ENCODE measurements at places on chromosomes 5 and 9.

- no peak for DNase-seq
Observed at GRCh38 chr5:81081461-81081835, 121.3 kb downstream of the RASGRF2 start.

- DNase-seq = no peak
Observed at GRCh38 chr9:4138781-4139180, 161.1 kb downstream of the GLIS3 start.

DNA sequence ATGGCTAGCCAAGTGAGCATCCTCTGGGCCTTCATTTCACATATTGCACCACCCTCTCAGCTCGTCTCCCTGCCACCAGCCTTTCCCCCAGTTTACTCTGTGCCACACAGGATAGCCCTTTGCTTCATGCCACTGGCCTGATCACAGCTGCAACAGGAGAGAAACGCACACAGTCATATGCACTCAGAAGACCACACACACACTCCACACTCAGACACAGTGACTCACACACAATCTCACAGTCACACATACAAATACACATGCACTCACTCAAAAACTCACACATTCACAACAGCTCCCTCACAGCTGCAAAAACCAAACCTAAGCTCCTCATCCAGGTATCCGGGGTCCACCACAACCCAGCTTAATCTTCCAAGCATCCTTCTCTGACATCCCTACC lies 38.7 kb downstream of the TTC39B start:
- DNase-seq = no peak

GRCh38 chr9:33489066-33489465 lies 15.3 kb upstream of the NOL6 start:
- no peak for DNase-seq

DNA sequence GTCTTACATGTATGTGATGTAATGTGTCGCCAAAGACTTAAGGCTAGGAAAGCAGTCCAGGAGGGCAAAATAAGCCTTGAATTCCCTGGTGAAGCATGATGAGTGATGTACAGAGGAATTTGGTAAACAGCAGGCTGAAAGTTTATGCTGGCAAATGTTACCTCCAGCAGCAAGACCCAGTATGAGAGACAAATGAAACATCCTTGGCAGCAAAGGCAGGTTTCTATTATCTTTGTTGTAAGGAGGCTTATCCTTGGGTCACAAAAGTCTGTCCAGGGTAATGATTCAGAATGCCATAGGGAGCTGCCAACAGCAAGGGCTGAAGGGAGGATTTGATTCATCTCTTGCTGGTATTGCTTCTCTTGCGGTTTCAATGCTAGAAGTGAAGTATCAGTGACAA lies 75.9 kb upstream of the HTR4 start:
- DNase-seq = no peak

GRCh38 chr9:116149844-116150243 lies 3.7 kb upstream of the PAPPA start:
- peak; percentile 67 for DNase-seq
